Peyer's patch (tissue), 4 donors: ENCODE measurements at places on chromosomes 4 and X.

DNA sequence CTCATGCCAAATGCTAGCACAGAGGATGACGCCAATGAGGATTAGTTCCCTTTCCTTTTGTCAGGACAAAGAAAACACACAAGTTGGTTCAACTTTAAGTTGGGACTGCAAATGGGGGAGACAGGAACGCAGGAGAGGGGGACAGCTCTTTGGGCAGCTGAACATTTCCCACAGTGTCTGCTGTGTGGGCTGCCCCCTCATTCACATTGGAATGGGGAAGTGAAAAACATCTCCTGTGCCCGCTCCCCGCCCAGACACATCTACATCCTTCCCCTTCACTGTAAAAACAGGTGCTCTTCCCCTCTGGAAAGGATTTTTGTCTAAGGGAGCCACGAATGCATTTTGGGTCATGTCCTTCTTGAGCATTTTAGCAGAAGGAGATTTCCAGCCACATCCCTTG is 44.5 kb upstream of the TBC1D9 start:
- DNase-seq = no peak

GRCh38 chrX:18607966-18608365 is 63.9 kb downstream of the RS1 start:
- DNase-seq = no peak

GRCh38 chrX:13340182-13340791 is 20.4 kb upstream of the ATXN3L start:
- DNase-seq = no peak

DNA sequence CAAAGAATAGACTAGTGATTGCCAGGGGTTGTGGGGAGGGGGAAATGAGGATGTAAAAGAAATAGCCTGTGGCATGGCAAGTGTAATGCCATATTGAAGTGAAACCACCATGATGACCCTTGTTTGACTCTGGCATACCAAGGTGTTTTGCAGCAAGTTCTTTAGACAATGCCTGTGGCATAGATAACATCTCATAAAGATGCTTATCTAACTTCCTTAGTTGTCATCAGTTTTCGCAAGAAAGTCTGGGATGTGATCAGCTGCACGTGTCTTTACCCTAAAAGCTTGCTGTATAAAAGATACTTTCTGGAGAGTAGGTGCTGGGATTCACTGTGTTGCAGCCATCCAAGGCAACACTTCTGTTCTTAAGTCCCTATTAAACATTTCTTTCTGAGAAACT is 176.1 kb upstream of the MAGEB16 start:
- DNase-seq = no peak

- DNase-seq = no peak
These were observed 13.5 kb downstream of the SNCA start for GRCh38 chr4:89823416-89823815.

DNA sequence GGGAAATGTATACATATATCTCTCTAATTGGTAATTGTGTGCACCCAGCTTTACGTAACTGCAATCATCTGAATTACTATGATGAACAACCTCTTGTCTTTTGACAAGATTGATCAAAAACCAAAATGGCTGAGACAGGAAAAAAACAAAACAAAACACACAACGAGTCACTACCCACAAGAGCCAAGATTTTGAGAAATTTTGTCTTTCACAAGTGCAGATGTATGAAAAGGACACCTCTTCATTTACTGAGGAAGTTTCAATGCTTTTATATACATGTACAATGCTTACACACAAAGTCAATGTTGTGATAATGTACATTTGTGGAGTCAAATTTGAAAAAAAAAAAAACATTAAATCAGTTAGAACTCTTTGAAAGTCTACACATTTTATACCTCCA is 224.6 kb downstream of the SCFD2 start:
- DNase-seq = no peak
